Stimulated activated CD8-positive, alpha-beta memory T cell treated with anti-CD3 and anti-CD28 coated beads, Interleukin-15, amount 100 ng/mL, for 1 hour (primary cell): ENCODE measurements at places on chromosomes 2 and 18.

DNA sequence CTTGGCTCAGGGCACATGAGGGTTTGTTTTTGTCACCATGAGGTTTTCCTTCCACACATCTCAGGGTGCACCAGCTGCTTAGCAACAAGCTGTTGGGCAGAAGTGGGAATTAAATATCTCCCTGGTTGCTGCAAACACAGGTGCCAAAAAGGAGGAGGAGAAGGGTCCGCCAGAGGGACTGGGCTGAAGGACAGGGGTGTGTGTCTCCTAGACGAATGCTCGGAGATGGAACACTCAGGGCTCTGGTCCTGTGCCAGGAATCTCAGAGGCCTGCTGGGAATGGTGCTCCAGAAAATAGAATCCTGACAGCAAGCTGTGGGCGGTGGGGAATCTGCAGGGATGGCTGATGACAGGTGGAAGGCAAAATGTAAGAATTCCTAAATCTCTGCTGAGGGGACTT, 94.5 kb downstream of the VSNL1 start:
- no peak for DNase-seq

DNA sequence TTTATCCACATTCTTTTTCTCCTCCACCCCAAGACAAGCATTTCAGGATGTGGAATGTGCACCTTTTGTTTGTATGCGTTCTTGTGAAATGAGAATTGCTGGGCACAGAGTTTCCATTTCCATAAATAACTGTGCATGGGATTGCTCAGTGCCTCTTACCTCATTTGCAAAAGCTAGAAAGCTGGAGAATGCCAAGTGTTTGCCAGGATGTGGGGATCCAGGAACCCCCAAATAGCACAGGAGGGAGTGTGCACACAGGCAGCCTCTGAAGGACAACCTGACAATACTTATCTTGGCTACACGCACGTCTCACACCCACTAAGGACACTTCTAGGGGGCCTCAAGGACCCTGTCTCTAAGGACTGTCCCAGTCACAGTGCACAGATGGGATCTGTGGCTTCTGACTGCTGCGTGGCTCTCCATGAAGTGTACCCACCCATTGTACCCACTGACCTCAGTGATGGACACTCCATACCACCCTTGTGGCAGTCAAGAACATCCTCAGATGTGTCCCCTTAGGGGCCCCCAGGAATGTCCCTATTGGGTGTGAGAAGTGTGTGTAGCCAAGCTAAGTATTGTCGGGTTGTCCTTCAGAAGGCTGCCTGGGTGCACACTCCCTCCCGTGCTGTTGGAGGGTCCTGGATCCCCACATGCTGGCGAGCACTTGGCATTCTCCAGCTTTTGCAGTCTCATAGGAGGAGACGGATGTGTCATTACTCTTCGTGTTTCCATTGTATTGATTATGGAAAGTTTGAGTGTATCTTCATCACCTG, 38.4 kb downstream of the CAPN13 start:
- DNase-seq = no peak

GRCh38 chr2:118577202-118577601, 270.2 kb downstream of the EN1 start:
- DNase-seq = no peak

- no peak for DNase-seq
These were observed 335.0 kb upstream of the TRIB2 start for GRCh38 chr2:12381543-12382325.

DNA sequence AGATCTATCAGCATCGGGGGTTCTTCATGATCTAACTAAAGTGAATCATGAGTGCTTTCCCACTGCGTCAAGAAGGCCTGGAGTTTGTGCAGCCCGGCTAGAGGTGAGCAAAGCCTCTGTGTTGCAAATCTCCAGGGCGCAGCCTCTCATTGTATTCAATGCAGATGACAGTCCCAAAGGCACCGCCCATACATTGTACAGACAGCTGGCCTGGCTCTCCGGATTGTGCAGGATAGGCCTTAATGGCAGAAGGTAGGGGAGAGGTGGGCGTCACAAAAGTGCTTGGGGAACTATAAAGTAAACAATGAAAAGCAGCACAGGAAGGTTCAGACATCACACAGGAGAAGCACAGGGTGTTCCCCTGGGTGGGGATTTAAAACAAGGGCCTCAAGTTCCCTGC, 907 bp upstream of the GYPC start:
- no peak for DNase-seq

DNA sequence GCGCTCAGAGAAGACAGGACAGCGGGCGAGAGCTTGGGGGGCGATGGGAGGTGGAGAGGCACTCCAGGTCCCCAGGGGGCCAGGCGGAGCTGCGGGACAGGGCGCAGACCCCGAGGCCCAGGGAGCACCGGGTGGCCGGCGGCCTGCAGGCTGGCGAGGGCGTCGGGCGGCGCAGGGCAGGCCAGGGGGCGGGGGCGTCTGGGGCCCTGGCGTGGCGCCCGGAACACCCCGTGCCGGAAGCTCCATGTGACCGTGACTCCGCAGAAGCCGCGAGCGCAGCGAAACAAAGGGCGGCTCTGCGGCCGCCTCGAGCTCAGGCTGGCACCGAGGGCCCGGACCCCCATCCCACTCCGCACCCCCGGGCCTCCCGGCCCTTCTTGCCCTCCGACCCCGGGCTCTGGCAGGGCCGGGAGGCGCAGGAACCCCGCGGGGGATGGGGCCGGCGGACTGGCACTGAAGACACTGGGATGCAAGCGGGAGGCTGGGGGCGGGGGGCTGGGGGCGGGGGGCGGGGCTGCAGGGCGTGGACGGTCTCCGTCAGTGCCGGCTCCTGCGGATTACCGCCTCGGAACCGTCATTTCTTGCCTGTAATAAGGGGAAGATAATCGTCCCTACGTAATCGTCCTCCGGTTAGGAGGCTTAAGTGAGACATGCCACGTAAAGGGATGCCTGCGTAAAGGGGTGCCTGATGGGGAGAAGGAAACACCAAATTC, 19.1 kb downstream of the SH2D6 start:
- DNase-seq = peak; percentile 36

DNA sequence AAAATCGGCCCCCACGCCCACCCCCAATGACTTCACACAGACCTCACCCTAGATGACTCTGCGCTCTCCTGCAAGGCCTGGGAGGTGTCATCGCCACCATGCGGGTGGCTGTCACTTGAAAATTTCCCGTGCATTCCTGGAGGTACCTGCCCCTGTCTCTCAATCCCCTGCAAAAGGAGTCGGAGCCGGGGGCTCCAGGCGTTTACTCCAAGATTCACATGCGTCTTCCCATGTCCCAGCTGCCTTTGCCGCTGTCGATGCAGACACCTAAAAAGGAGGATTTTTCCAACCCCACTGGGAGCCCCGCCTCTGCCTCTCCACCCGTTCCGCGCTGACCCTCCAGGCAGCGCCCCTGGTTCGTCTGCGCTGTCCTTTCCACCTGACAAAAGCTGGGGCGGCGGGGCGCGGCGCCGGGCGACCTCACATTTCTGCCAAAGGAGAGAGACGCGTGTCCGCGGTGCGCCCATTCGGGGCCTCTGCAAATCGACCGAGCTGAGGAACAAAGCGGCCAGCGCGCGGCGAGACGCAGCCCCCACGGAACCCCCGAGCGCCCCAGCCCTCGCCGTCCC, 667 bp downstream of the REEP1 start:
- no peak for DNase-seq

DNA sequence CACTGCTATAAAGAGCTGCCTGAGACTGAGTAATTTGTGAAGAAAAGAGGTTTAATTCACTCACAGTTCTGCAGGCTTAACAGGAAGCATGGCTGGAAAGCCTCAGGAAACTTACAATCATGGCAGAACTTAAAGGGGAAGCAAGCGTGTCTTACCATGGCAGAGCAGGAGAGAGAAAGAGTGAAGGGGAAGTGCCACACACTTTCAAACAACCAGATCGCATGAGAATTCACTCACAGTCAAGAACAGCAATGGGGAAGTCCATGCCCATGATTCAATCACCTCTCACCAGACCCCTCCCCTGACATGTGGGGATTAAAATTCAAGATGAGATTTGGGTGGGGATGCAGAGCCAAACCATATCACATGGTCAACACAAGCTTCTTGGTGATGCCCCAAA, 34.7 kb upstream of the CDK5R2 start:
- DNase-seq = no peak

DNA sequence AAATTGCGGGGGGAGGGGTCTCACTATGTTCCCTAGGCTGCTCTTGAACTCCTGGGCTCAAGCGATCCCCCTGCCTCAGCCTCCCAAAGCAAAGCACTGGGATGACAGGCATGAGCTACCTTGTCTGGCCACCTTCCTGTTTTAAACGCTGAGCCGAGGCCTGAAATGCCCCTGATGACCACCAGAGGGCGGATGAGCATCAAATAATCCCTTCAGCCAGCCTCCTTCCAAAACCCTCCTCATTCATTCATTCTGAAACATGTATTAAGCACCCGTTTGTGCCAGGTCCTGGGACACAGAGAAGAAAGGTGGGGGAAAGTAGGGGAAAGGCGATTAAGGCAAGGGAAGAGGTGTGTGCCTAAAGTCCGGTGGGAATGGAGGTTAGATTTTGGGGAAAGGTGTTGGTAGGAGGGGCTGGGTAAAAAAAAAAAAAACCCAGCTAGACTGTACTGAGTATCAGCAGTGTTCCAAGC, 30.7 kb upstream of the PTMA start:
- DNase-seq = peak; percentile 71

DNA sequence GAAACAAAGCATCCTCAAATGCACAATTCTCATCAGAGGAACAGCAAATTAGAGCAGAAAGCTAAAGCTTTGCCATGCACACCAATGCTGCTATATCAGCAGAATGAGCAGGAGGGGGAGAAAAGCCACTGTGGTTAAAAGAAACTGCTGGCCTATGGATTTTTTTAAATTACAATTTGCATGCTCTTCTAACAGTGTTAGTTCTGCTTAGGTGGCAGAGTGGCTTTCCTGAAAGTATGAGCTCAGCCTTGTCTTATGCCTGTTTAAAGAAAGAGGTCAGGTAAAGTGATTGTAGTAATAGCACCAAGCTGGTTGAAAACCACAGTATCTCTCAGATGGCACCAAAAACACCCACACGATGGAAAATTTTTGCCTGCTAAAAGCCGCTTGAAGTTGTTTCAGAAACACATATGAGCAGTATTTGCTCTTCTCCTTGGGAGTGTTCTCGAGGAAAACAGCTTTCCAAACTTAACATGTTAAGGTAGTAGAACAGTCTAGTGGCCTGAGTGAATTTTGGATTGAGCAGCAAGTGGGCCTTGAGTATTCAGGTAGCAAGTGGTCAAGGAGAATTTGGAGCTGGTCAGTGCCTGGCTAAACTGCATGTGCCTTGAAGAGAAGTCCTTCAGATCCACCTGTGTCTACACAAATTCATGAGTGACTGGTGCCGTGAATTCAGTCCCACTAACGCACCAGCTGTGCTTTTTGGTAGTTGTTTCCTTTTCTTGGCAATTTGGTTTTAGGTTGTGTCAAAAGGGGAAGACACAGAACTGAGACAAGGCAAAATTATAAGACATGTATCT, 19.6 kb upstream of the NDUFV2 start:
- DNase-seq = no peak
